Hair follicle dermal papilla cell (primary cell): ENCODE measurements at places on chromosomes 1 and 21. TPM values are rescaled to one million over a fixed set of nuclear protein-coding genes. Genes with fewer than 3 reads are reported as not detected.

Gene CNTN2
- not detected in 2 replicates for total RNA-seq

Gene SPRR3
- total RNA-seq: not detected in 2 replicates

Gene SYCP1
- total RNA-seq: not detected in 2 replicates

Gene PTPN22
- total RNA-seq: 1.3 and 1.7 TPM in 2 replicates

Gene FABP3
- total RNA-seq: 146 and 154 TPM in 2 replicates

Gene KIAA1614
- total RNA-seq: 15.4 and 21.6 TPM in 2 replicates

Gene CBS
- total RNA-seq: 46.2 and 119 TPM in 2 replicates

Gene FHAD1
- total RNA-seq: 11.1 and 14.9 TPM in 2 replicates

Gene AGL
- 14.7 and 19.0 TPM in 2 replicates for total RNA-seq

Gene ADORA3
- total RNA-seq: not detected in 2 replicates

Gene AVPR1B
- not detected in 2 replicates for total RNA-seq

Gene TACSTD2
- 2.4 and 3.9 TPM in 2 replicates for total RNA-seq

Gene TRIM45
- total RNA-seq: 1.2 and 2.1 TPM in 2 replicates

Gene PDC
- not detected in 2 replicates for total RNA-seq

Gene SELP
- not detected in 2 replicates for total RNA-seq

Gene S100A6
- total RNA-seq: 1,038 and 1,069 TPM in 2 replicates

Gene PLEKHG5
- total RNA-seq: 12.6 and 18.0 TPM in 2 replicates

Gene PRR9
- not detected in 2 replicates for total RNA-seq

Gene PPIE
- 26.3 and 26.7 TPM in 2 replicates for total RNA-seq

Gene ETV3L
- not detected in 2 replicates for total RNA-seq

Gene CTSS
- 4.7 and 9.4 TPM in 2 replicates for total RNA-seq

Gene ATP6V1G3
- total RNA-seq: not detected in 2 replicates

Gene SLC9C2
- not detected in 2 replicates for total RNA-seq

Gene FBXO44
- total RNA-seq: 24.3 and 25.8 TPM in 2 replicates

Gene NEXN
- total RNA-seq: 5.4 and 9.6 TPM in 2 replicates

Gene TNFRSF8
- not detected in 2 replicates for total RNA-seq

Gene LAPTM5
- total RNA-seq: 0.97 TPM in 2 replicates

Gene TTC13
- total RNA-seq: 11.1 and 12.3 TPM in 2 replicates

Gene HOOK1
- total RNA-seq: not detected in 2 replicates

Gene PRAMEF33
- total RNA-seq: not detected in 2 replicates

Gene KRTAP7-1
- not detected in 2 replicates for total RNA-seq

Gene TRAF3IP3
- total RNA-seq: under 0.01 TPM in 1 of 2 replicates, not detected in the other

Gene COL16A1
- 240 and 317 TPM in 2 replicates for total RNA-seq

Gene OR2AK2
- 0.49 TPM in 1 of 2 replicates, not detected in the other for total RNA-seq

Gene LAMC1
- total RNA-seq: 472 and 609 TPM in 2 replicates

Gene LEPR
- 13.4 and 19.6 TPM in 2 replicates for total RNA-seq

Gene AUNIP
- total RNA-seq: 1.6 and 1.8 TPM in 2 replicates

Gene NBPF19
- 35.1 and 38.9 TPM in 2 replicates for total RNA-seq

Gene OVAAL
- total RNA-seq: not detected in 2 replicates

Gene KIF26B
- total RNA-seq: 74.8 and 81.5 TPM in 2 replicates

Gene OR6N1
- total RNA-seq: not detected in 2 replicates

Gene IRF6
- total RNA-seq: 1.1 and 2.1 TPM in 2 replicates

Gene OR10Z1
- total RNA-seq: not detected in 2 replicates

Gene AIM2
- total RNA-seq: not detected in 2 replicates

Gene UBASH3A
- total RNA-seq: not detected in 2 replicates

Gene DYNLT5
- 0.61 and 2.8 TPM in 2 replicates for total RNA-seq

Gene VCAM1
- total RNA-seq: 13.1 and 32.8 TPM in 2 replicates

Gene ILDR2
- not detected in 2 replicates for total RNA-seq

Gene GJC2
- total RNA-seq: 2.1 TPM in 2 replicates

Gene BCAR3
- 68.8 and 77.7 TPM in 2 replicates for total RNA-seq

Gene WDTC1
- total RNA-seq: 34.9 and 37.5 TPM in 2 replicates

Gene AJAP1
- total RNA-seq: 0.24 and 0.49 TPM in 2 replicates

Gene PPIAL4G
- total RNA-seq: not detected in 2 replicates

Gene HES5
- 0.36 TPM in 1 of 2 replicates, not detected in the other for total RNA-seq

Gene RHD
- total RNA-seq: not detected in 2 replicates

Gene MYBPH
- total RNA-seq: not detected in 2 replicates
